ENCODE measurements at places on chromosomes 5 and 9. TPM values are rescaled to one million over a fixed set of nuclear protein-coding genes. Genes with fewer than 3 reads are reported as not detected.

DNA sequence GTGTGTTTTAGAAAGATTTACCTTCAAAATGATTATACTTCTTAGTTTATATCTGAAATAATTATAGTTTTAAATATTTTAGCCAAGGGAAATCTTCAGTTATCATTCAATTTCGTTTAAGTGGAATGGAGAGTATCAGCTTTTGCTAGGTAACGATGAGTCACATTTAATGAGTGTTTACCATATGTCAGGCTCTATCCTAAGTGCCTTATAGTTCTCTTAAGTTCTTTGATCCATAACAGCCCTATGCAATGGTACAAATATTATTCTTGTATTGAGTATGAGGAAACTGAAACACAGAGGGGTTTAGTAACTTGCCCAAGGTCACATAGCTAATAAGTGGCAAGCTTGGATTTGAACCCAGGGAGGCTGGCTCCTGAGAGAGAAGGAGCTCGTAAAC, 37.5 kb upstream of the SHB start:
- H3K27ac ChIP-seq = no peak overlapping the region
- no peaks in the 10 kb centered on the region for H3K4me1 ChIP-seq
- H3K36me3 ChIP-seq = no peaks in the 10 kb centered on the region
- no peak overlapping the region for H3K4me3 ChIP-seq
- DNase-seq = no peak

DNA sequence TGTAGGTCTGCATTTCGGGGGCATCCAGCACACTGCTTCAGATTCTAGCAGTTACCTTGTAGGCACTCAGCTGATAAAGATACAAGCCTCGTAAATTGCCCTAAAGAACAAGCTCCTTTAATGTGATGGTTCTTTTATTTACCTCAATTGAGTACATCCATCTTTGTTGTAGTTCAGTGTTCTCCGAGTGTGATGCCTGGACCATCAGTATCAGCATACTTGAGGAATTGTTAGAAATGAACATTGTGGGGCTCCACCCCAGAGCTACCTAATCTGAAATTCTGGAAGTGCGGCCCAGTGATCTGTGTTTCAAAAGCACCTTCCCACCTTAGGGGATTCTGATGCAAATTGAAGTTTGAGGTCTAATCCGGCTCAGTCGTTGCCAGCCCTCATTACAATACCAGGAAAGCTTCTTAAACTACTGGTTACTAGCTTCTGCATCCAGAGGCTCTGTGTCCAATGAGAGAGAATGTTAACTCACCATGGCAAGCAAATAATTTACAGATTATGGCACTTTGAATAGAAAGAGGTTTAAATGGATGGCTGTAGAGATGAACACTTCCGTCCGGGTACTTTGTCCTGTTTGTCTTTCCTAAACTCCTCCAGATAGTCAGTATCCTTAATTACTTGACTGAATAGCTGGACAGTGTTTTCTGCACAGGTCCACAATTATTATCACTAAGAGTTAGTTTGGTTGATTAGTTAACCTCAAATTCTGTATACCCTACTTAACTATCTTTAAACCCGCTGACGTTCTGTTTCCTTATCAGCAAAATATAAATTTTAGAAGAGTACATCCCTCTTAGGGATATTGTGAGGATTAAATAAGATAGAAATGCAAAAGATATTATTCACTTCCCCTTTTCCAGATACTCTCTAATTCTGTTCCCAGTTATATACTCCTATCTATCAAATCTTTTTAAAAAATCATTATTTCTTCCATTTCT, 47.9 kb downstream of the RAI14 start:
- no peak for DNase-seq
- H3K27ac ChIP-seq = no peak overlapping the region
- no peaks in the 10 kb centered on the region for H3K27me3 ChIP-seq
- H3K4me3 ChIP-seq = no peak overlapping the region

RELL2 gene
- total RNA-seq = 5.5 TPM

XRCC4 gene
- 9.2 TPM for total RNA-seq

DNA sequence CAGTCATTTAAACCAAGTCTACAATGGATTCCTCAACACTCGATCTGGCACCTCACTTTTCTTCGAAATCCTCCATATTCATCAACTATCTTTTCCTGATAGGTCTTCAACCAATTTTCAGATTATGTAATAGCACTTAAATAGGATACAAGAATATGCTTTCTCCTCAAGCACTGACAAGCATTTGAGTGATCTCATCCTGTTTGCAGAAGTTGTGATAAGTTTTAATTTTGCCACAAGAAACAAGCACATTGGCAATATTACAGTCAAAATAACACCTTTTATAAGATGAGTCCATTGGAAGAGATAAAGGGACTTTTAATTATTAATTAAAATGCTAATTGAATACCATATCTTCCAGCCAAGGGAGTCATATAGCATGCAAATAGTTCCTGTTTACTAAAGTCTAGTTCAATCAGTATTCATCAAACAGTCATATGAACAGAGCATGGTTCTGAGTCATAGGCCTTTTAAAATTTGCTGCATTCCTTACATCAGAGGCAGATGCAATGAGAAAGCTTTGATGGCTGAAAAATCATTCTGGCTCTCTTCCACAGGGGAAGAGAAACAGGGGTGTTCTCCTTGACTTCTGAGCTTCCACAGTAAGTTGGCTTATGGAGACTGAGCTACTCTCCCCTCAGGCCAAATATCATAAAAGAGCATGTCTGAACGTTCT, 32.7 kb upstream of the ZCCHC9 start:
- H3K27ac ChIP-seq = no peak overlapping the region
- H3K27me3 ChIP-seq = no peaks in the 10 kb centered on the region
- peaks cover 11% of the 10 kb centered on the region for H3K4me1 ChIP-seq
- no peak overlapping the region for H3K4me3 ChIP-seq
- H3K36me3 ChIP-seq = no peaks in the 10 kb centered on the region
- no peak for DNase-seq

IL5 gene
- not detected for total RNA-seq

DNA sequence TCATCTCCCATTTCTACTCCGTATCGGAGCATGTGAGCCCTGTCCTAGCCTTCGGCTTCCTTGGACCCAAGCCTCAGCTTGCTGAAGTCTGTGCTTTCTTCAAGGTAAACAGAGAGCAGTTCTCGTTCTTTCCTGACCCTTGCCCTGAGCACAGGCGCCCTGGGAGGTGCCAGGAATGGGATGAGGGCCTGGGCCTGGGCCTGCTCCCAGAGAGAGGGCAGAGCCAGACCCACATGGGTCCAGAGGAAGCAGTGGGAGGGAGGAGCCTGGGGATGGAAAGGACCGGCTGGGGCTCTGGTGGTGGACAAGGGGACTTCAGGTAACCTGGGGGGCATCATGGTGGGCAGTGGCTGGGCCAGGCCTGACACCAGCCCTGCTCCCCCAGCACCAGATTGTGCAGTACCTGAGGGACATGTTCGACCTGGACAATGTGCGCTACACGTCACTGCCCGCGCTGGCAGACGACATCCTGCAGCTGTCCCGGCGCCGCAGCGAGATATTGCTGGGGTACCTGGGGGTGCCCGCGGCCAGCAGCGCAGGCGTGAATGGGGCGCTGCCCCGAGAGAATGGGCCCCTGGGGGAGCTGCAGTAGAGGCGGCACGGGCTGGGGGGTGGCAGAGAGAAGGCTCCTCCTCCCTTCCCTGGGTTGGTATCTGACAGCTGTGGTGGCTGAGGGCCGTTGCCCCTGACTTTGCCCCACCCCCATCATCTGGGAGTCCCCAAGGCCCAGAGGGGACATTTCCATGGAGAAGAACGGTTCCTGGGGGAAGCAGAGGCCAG, 10.9 kb upstream of the DOLPP1 start:
- H3K4me3 ChIP-seq = no peak overlapping the region
- peak overlapping the region; percentile 43 for H3K27ac ChIP-seq
- DNase-seq = no peak
- no peaks in the 10 kb centered on the region for H3K27me3 ChIP-seq
- peaks cover 49% of the 10 kb centered on the region for H3K36me3 ChIP-seq
- H3K4me1 ChIP-seq = no peaks in the 10 kb centered on the region

DNA sequence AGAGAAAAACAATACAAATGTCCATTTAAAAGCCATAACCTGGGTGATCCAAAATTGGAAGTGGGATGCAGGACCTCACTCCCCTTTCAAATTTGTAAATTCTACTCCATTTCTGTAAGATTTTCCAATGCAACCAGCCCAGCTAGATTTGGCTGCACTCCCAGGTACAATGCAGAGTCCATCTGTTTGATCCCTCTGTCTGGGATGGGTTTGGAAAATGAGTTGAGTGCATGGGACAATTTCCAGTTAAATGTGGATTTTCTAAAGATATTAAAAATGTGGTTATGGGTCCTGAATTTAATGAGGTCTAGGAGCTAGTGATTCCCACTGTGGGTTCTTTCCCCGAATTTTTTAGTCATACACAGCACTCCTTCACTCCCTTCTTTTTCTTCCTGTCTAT, 104.0 kb upstream of the ATP10B start:
- H3K4me3 ChIP-seq = no peak overlapping the region
- no peaks in the 10 kb centered on the region for H3K4me1 ChIP-seq
- DNase-seq = no peak
- H3K27ac ChIP-seq = no peak overlapping the region

NCS1 gene
- 7.0 TPM for total RNA-seq

DNA sequence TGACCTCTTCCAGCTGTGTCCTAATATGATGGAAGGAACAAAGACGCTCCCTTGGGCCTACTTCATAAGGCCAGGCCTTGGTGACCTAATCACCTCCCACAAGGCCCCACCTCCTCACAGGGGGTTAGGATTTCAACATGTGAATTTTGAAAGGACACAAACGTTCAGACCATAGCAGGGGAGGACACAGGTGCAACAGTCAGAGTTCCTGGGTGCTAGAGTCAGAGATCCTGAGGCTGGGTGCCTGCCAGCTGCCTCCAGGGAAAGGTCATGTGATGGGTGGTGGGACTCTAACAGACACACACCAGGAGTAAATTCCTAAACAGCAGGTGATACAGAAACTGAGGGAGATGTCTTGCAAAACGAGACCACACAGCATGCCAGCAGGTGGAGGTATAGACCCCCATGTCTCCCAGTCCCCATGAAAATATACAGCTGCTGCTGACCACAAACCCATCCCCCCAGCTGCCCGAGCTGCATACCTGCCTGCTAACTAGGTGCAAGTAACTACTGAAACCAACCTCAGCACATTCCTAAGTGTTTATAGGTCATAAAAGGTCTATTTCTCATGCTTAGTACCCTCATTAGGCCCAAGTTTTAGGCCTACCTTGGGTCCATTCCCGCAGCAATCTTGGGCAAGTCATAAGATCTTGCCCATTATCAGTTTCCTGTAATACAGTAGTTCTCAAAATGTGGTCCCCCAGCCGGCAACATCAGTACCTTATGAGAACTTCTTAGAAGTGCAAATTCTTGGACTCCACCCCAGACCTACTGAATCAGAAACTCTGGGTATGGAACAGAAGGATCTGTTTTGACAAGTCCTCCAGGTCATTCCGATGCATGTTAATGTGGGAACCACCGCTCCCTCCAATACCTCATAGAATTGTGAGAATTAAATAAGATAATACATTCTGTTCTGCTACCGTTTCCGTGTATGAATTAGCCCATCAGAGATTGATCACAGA, 245.3 kb downstream of the ENC1 start:
- H3K4me1 ChIP-seq = peaks cover 2% of the 10 kb centered on the region
- H3K36me3 ChIP-seq = no peaks in the 10 kb centered on the region
- H3K27me3 ChIP-seq = no peaks in the 10 kb centered on the region
- no peak for DNase-seq
- no peak overlapping the region for H3K27ac ChIP-seq

HEXB gene
- 355 TPM for total RNA-seq

SLC2A8 gene
- total RNA-seq = 18.5 TPM

GRCh38 chr5:181243564-181244343, at the start of gene RACK1:
Gene RACK1 (minus strand): TSS chr5:181243906. CDS start chr5:181243800, 106 bp downstream.
- DNase-seq = peak; percentile 91
- peaks cover 36% of the 10 kb centered on the region for H3K36me3 ChIP-seq
- no peaks in the 10 kb centered on the region for H3K27me3 ChIP-seq
- peak within 1 kb of the TSS; percentile 79 for H3K4me3 ChIP-seq

PCDHGC3 gene
- 82.4 TPM for total RNA-seq

- H3K4me1 ChIP-seq = no peaks in the 10 kb centered on the region
- no peak overlapping the region for H3K4me3 ChIP-seq
- no peaks in the 10 kb centered on the region for H3K36me3 ChIP-seq
- no peak for DNase-seq
These were observed 2329.5 kb downstream of the MAT2B start for GRCh38 chr5:165834891-165835290.

DNA sequence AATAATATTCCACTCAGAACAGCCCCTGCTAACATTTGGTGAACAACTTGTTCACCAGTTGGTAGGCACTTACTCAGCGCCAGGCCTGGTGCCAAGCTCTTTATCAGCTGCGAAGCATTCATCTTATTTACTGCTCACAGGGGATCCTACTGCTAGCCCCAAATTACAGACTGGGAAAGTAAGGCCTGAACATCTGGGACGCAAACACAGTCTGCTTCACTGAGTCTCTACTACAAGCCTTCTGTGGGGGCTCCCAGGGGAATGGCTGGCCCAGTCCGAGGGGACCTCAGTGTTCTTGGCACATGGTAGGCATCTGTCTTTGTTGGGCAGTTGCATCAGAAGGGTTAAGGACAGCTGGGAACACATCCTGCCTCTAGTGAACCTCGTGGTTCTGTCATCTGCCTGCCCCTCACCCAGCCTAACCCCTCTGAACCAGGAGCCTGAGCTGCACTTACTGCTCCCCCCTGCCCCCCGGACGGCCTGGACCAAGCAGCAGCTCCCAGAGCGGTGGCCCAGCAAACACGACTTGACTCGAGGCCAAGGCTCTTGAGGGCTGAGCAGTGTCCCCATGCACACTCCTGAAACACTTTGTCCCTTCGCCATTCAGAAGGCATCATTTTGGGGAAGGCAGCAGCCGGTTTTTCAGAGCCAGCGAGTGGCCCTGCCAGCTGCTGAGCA, at the start of gene PHYHD1:
Gene PHYHD1 (plus strand): TSS at position 602 of the 678 bp plus-strand sequence. CDS start 1,342 bp downstream, outside the sequence.
- H3K4me3 ChIP-seq = peak within 1 kb of the TSS; percentile 62
- peaks cover 23% of the 10 kb centered on the region for H3K36me3 ChIP-seq
- peaks cover 61% of the 10 kb centered on the region for H3K4me1 ChIP-seq
- H3K27ac ChIP-seq = peak within 1 kb of the TSS; percentile 89
- no peaks in the 10 kb centered on the region for H3K27me3 ChIP-seq
- peak; percentile 76 for DNase-seq

DNA sequence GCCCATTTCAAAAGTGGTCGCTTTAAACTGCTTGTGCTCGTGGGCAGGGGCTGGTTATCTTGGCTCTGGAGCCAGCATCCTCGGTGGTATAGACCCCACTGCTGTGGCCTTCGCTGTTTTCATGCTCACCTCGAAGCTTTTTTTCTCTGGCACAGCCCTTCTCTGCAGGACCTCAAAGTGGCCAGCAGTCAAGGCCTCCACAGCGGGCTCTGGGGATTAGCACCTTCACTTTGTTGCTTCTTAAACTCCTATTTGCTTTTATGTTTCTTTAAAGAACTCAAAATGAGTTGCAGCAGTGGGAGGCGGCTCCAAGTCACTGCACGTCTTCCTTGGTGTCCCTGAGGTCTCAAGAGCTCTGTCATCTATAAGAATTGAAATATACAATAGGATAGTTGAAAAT, 165.1 kb downstream of the CACNA1B start:
- H3K36me3 ChIP-seq = no peaks in the 10 kb centered on the region
- no peak overlapping the region for H3K4me3 ChIP-seq
- H3K27ac ChIP-seq = no peak overlapping the region
- H3K4me1 ChIP-seq = no peaks in the 10 kb centered on the region

CCNG1 gene
- 88.3 TPM for total RNA-seq

GRCh38 chr9:74951107-74951720, 1.5 kb downstream of the C9orf40 start:
- H3K4me1 ChIP-seq = peaks cover 6% of the 10 kb centered on the region
- H3K27me3 ChIP-seq = no peaks in the 10 kb centered on the region
- no peak for DNase-seq
- H3K36me3 ChIP-seq = no peaks in the 10 kb centered on the region

C6 gene
- total RNA-seq = 9.8 TPM

PAEP gene
- not detected for total RNA-seq

SYK gene
- 88.9 TPM for total RNA-seq

- H3K27me3 ChIP-seq = no peaks in the 10 kb centered on the region
- DNase-seq = no peak
- H3K36me3 ChIP-seq = peaks cover 45% of the 10 kb centered on the region
- peaks cover 16% of the 10 kb centered on the region for H3K4me1 ChIP-seq
- no peak overlapping the region for H3K27ac ChIP-seq
These were observed 95.2 kb downstream of the MVB12B start for GRCh38 chr9:126421567-126422428.
